CD4-positive, alpha-beta T cell treated with Interleukin-15 for 4 hours (primary cell): ENCODE measurements at places on chromosomes 3 and 15.

- peak; percentile 60 for DNase-seq
Measured at GRCh38 chr15:70512772-70513362, 250.5 kb downstream of the UACA start.

DNA sequence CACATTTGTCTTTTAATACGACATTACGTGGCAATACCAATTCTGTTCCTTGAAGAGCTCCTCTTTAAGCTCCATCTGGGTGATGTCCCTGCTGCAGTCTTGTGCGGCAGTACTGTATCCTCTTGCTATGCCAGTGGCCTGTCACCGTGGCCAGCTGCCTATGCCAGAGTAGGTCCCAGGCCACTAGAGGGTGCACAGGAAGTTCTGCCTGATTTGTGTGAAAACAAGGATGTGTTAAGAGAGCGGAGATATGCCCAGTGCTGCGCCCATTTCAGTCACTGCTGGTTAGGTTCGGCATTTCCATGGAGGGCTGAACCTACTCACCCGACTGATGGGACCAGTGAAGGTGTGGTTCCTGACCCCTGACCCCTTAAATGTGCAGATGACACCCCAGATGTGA, 25.2 kb downstream of the NIPA1 start:
- DNase-seq = no peak

DNA sequence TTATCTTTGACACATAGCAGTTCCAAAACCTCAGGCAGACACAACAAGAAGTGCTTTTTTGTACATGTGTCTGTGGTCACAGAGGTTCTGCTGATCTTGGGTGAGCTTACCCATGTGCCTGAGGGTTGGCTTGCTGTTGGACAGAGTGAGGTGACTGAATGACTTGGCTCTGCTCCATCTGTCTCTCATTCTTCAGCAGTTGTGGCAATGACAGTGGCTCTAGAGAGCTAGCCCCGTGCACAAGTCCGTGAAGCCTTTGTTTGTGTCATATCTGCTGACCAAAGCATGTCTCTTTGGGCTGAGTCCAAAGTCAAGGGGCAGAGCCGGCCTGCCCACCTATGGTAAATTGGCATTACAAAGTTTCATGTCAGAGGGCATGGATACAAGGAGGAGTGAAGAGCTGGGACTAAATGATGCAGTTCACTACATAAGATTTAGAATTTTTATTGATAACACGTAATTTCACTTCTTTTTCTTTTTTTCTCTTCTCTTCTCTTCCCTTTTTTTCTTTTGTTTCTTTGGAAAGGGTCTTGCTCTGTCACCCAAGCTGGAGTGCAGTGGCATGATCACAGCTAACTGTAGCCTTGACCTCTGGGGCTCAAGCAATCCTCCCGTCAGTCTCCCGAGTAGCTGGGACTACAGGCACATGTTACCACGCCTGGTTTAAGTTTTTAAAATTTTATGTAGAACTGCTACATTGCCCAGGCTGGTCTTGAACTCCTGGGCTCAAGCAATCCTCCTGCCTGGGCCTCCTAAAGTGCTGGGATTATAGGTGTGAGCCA, 77.9 kb downstream of the ITPR1 start:
- DNase-seq = no peak

GRCh38 chr3:43391621-43392020, 105.3 kb downstream of the SNRK start:
- peak; percentile 21 for DNase-seq

- no peak for DNase-seq
Measured at GRCh38 chr3:191175102-191175501, 23.9 kb upstream of the OSTN start.

DNA sequence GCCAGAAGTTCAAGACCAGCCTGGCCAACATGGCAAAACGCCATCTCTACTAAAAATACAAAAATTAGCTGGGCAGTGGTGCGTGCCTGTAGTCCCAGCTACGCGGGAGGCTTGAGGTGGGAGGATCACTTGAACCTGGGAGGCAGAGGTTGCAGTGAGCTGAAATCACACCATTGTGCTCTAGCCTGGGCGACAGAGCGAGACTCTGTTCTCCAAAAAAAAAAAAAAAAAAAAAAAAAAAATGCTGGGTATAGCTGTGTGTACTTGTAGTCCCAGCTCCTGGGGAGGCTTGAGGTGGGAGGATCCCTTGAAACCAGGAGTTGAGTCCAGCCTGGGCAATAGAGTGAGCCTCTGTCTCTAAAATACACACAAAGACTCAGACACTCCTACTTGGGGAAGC, 32.0 kb downstream of the PPP1R2 start:
- DNase-seq = no peak

DNA sequence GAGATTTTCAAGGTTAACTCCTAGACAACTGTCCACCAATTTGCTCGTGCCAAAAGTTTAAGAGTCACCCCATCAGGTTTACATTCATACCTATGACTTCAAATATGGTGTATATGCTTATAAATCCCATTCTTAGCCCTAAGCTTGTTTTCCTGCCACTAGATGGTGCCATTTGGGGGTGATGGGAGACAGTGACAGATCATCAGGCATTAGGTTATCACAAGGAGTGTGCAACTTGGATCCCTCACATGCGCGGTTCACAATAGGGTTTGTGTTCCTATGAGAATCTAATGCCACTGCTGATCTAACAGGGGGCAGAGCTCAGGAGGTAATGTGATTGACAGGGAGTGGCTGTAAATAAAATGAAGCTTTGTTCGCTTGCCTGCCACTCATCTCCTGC, 182.7 kb downstream of the CNTN6 start:
- DNase-seq = no peak

- DNase-seq = no peak
Measured at GRCh38 chr15:74571191-74571590, 30.2 kb downstream of the ARID3B start.

- DNase-seq = no peak
Measured at GRCh38 chr3:71885006-71885405, 100.1 kb upstream of the PROK2 start.

DNA sequence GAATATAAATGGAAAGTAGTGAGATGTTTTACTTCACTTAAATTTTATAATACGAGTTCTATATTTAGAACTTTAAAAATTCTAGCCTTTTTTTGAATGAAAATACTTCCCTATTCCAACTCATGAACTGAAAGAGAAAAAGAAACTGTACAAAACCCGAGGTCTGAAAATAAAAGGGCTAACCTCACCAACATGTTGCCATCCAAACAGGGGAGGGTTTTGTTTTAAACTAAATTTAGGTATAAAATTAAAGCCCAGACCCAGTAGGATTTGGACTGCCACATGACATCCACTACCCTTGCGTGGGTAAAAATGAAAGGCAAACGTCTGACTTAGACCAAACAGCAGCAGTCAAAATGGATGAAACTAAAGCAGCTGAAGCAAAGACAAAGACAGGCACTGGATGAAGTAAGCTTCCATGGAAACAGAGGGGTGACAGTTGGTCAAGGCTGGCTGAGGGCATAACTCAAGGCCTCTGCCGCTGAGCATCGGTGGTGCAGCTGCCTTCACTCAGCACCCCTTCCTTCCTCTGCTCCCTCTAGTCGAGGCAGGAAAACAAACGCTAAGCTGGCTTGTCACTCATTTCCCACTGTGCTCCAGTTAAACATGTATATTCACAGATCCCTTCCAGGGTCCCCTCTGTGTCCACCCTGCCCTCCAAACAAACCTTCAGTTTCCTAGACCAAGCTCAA, 58.1 kb downstream of the TM4SF4 start:
- no peak for DNase-seq

- no peak for DNase-seq
Measured at GRCh38 chr3:155742349-155742965, 2.4 kb downstream of the PLCH1 start.

GRCh38 chr3:197003461-197004385, 25.9 kb downstream of the MELTF start:
- no peak for DNase-seq

GRCh38 chr3:105809208-105809888, 59.5 kb downstream of the CBLB start:
- DNase-seq = no peak

GRCh38 chr3:70247955-70248354, 64.5 kb downstream of the MDFIC2 start:
- no peak for DNase-seq

- DNase-seq = no peak
Measured at GRCh38 chr3:52385157-52385556, 59.7 kb downstream of the SEMA3G start.
